ENCODE measurements at places on chromosomes 7 and 10. TPM values are rescaled to one million over a fixed set of nuclear protein-coding genes. Genes with fewer than 3 reads are reported as not detected.

GRCh38 chr7:101941481-101942383 lies 124.3 kb downstream of the CUX1 start:
- DNase-seq = peak; percentile 96

DNA sequence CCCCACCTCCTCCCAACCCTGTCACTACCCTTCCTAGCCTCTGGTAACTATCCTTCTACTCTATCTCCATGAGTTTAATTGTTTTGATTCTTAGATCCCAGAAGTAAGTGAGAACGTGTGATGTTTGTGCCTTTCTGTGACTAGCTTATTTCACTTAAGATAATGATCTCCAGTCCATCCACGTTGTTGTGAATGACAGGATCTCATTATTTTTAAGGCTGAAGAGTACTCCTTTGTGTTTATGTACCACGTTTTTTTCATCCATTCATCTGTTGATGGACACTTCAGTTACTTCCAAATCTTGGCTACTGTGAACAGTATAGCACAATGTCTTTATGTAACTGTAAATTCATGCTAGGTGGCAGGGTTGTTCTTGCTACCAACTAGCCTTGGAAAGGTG lies 461.6 kb downstream of the PLXDC2 start:
- no peak for DNase-seq

Gene RPEL1
- not detected for total RNA-seq

Gene AKR1C2
- total RNA-seq = 0.66 TPM

GRCh38 chr7:86664991-86665390 lies 21.3 kb downstream of the GRM3 start:
- DNase-seq = no peak

DNA sequence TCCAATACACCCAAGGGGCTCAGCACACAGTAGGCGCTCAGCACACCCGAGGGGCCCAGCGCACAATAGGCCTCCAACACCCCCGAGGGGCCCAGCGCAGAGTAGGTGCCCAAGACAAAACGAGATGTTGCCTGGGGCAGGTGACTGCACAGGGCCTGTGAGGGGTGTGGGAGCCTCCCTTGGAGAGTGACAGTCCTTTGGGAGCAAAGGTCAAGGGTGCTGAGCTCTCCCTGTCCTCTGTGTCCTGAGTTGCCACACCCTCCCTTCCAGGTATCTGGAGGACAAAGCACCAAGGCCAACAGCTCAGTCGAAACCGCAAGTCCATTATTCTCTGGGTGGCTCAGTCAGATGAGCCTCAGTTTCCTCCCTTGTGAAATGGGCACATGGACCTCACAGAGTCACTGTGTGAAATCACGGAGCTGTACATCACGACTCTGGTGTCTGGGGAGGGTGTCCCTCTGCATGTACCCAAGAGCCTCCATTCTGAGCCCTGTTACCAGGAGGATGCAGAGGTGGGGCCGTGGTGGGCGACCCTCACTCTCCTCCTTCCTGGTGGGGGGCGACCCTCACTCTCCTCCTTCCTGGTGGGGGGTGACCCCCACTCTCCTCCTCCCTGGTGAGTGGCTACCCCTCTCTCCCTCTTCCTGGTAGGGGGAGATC lies 81.3 kb downstream of the FOXL3 start:
- DNase-seq = no peak

DNA sequence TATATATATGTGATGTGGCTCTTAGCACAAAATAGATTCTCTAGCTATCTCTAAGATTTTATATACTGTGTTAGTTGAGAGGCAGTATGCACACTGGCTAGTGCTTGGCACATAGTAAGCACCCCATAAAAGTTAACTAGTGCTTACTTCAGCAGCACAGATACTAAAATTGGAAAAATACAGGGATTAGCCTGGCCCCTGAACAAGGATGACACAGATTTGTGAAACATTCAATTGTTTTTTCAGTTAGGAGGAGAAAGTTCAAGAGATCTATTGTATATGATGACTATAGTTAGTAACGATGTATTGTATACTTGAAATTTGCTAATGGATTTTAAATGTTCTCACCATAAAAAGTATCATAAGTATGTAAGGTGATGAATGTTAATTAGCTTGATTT lies 78.3 kb upstream of the LRRC17 start:
- DNase-seq = peak; percentile 33

Gene MTURN
- 6.3 TPM for total RNA-seq

DNA sequence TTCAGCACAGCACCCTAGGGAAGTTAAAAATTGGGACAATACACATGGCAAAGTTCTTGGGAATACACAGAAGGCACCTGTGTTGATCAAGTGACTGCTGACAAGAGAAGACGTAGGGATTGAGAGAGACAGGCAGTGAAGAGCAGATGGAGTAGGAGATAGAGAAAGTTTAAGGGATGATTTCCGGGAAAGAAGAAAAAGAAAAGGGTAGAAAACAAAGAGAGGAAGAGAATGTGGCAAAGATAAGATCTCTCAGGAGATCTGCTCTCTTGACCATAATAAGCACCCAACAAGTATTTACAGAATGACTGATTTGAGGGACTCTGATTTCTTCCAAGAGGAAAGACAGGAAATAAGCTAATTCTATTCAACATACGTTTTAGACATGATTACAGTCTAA lies 15.1 kb upstream of the RALA start:
- peak; percentile 32 for DNase-seq

Gene PRKAG2
- total RNA-seq = 23.9 TPM

GRCh38 chr7:96430356-96430755 lies 108.5 kb upstream of the SLC25A13 start:
- DNase-seq = no peak

Gene CDK13
- 34.9 TPM for total RNA-seq

Gene GJD4
- total RNA-seq = 0.33 TPM

- DNase-seq = no peak
These were observed 10.3 kb upstream of the INSIG1 start for GRCh38 chr7:155287284-155287935.

DNA sequence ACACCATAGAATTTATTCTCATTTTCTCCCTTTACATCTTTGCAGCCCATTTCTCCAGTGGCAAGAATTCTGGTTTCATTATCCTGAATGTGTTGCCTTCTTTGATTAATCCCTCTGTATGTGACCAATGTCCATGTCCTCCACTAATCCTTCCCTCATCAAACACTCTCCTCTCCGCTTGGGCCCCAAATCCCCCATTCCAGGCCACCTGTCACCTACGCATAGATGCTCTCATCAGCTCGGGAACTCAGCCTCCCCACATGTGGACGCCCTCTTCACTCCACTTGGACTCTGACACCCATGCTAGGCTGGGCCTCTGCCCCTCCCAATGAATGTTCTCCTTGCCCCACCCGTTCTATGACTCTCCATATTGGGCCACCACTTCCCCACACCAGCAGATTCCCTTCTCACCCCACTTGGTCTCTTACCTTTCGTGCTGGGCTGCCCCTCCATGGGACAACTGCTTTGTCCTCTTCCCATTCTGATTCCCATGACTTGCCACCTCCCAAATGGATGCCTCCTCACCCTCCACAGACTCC lies 18.7 kb upstream of the RBM20 start:
- no peak for DNase-seq

Gene PRSS37
- not detected for total RNA-seq

Gene BTBD16
- total RNA-seq = not detected

DNA sequence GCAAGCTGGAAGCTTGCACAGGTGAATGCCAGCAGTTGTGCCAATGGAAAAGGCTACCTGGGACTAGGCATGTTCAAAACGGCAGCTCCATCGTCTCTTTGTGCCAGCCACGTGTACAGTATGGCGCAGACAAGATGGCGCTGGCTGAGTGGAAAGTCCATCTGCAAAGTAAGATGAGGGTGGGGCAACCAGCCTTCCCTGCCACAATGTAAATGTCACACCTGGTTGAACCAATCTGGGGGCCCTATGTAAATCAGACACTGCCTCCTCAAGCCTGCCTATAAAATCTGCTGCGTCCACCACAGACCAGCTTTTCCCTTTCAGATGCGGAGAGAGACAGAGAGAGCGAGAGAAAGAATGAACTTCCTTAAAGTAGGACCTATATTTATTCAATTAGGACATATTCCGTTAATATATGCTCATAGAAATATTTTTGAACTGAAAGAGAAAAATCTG lies 18.5 kb upstream of the C7orf33 start:
- DNase-seq = no peak

GRCh38 chr10:72206511-72207229 lies 9.1 kb upstream of the ANAPC16 start:
- DNase-seq = no peak

Gene COL26A1
- not detected for total RNA-seq

Gene FAM131B
- 6.9 TPM for total RNA-seq

GRCh38 chr10:122487174-122487765 lies 25.9 kb downstream of the HTRA1 start:
- no peak for DNase-seq

DNA sequence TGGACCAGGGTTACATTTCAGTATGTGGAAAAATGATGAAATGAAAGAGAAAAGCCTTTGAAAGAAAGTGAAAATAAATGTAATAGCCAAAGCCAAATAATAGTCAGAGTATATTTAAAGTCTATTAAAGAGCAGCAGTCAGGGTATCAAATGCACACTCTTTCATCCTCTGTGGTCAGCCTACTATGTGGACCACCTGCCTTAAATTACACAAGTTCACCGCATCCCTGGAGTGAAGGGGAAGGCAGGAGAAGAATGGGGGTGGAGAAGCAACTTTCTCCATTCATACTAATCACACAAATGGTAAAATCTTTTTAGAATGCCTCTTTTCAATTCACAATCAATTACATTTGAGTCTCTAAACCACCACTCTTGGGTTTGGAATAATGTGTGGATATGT lies 16.0 kb downstream of the TWIST1 start:
- DNase-seq = no peak

DNA sequence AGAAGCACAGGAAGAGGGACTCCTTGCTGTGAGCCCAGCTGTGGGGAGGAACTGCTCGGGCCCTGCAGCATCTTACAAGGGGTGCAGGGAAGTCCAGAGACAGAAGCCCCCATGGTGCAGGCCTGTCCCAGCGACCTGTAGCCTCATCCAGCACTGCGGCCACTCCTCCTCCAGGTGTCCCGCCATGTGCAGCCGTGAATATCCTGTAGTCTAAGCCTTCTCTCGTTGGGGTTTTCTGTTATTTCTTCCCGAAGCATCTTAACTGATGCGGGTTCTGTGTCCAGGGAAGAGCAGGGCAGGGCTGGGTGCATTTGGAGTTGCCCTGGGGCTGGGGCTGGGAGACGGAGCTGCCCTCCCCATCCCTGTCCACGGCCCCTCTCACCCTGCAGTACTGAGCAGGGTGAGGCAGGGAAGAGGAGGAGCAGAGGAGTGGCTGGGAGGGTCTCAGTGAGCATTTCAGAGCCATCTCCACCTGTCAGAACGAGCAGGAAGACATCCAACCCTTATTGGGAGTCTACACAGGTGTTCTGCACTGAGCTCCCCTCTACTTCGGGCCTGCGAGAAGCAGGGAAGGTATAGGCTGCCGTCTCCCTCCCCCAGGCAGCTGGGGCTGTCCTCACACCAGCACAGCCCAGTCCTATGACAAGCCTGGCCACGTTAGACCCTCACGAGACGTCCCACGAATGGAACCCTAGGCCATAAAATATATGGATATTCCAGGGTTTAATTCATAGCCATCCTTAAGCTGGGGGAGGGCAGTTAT lies 494.5 kb downstream of the DNAJB6 start:
- no peak for DNase-seq

- DNase-seq = no peak
These were observed at the start of gene MUC12 for GRCh38 chr7:100969066-100969615. Gene MUC12 (plus strand): TSS chr7:100969565. CDS start chr7:100969623, 58 bp downstream.

- DNase-seq = no peak
These were observed 22.4 kb upstream of the ODAD2 start for GRCh38 chr10:28020993-28021982.

- DNase-seq = no peak
These were observed 62.8 kb downstream of the GSAP start for GRCh38 chr7:77353407-77353721.

Gene TMEM176A
- not detected for total RNA-seq

- peak; percentile 72 for DNase-seq
These were observed 619 bp upstream of the HOXA6 start for GRCh38 chr7:27148031-27148755.

- DNase-seq = no peak
These were observed 9.0 kb upstream of the TBXAS1 start for GRCh38 chr7:139820089-139820488.

Gene AZGP1
- total RNA-seq = not detected

Gene CDC14C
- not detected for total RNA-seq

Gene EIF3A
- total RNA-seq = 56.3 TPM

Gene PRF1
- not detected for total RNA-seq

GRCh38 chr10:59229441-59229840 lies 53.0 kb downstream of the PHYHIPL start:
- DNase-seq = no peak

Gene GNG11
- 4.4 TPM for total RNA-seq

GRCh38 chr7:143405173-143406001 lies 3.3 kb downstream of the EPHA1 start:
- no peak for DNase-seq

DNA sequence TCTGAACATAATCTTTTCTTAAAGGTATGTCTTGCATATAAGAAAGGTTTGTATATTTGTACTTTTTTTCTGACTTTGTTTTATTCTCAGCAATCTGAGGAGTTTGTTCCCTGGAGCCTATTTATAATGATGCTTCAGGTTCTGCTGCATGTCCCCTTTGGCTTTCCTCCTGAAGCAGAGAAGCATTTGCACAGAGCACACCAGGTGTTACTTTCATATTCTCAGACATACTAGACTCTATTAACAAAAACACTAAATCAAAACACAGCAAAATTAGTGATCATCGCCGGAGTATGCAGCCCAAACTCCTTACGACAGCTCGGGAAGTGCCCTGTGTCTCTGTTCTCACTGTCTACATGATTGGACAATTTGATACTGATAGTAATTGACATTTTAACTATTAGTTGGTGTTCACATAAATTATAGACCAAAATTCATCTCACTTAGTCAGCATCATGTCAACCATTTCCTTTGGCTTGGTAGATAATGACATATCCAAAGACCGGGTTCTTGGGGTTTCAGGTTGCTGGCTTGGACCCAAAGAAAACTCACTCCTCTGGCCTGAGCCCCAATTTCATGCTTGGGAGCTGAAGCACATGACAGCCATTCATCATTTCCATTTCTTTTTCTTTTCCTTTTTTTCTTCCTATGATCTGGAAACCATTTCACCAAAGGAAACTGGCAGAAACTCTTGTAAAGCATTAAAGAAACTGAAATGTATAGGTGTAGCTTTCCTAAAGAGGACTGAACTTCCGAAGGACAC lies 400.1 kb upstream of the NRP1 start:
- no peak for DNase-seq

Gene ADAMTS14
- total RNA-seq = 1.4 TPM

- DNase-seq = no peak
These were observed 74.6 kb downstream of the CALN1 start for GRCh38 chr7:72337390-72338167.

DNA sequence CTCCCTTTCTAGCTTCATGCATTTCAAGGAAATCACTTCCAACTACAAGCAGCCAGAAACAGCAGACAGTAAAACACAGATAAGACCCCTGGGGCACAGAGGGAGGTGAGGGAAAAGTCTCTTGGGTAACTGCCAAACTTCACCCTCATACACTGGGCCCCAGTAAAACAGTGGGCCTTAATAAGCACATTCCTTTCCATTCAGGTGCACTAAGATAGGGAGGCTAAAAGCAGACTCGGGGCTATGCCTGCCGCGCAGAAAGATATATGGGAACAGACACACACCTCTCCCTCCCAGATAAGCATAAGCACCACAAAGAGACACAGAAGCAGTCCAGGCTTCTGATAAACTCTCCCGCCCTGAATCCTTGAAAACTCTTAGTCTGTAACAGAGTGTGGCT lies 117.0 kb downstream of the TYW1B start:
- DNase-seq = no peak

- peak; percentile 100 for DNase-seq
These were observed at the start of gene ZSWIM8 for GRCh38 chr10:73785211-73785720. Gene ZSWIM8 (plus strand): TSS chr10:73785606. CDS start chr10:73785879, 273 bp downstream.

Gene ZPBP
- not detected for total RNA-seq
